ENCODE measurements at places on chromosomes 3 and 15.

DNA sequence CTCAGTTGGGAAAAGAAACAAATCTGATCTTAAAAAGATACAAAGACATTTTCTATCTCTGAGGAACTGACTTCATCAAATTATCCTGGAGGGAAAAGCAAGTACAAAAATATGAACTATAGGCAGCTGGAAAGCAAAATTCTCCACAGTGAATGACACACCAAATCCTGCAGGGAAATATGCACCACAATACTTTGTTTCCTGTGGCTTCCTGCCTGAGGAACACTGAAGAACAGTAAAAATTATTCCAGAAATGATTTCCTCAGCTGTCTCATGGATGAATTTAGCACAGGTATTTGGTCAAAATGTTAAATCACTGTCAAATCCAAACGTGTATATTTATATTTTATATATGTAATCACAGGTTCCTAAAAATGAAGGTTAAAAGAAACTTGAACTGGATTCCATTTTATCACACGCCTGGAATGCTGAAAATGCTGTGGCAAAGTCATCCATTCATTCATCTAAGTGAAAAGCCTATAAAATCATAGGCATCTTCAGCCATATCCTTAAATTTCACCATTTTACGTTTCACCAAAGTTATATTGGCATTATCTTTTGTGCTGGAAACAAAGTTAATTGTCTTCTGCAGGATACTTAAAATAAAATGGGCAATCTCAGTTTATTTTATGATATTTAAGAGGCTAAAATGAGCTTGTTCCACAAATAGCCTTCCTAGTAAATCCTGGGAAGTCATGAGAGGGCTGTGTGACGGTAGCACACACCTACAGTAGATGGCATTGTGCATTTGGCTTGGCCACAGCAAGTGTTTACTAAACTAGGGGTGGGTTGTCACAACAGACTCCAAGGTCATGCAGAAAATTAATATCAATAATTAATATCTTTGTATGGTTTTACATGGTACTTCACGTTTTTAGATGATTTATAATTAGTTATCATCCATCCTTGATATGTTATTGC, 19.3 kb upstream of the TSC22D2 start:
- DNase-seq, result no peak

- DNase-seq, result no peak
Observed at GRCh38 chr15:28075573-28075972, 23.5 kb downstream of the OCA2 start.

GRCh38 chr15:40069178-40070165, 30.5 kb upstream of the SRP14 start:
- DNase-seq, result no peak

GRCh38 chr15:100041127-100041828, 300.5 kb downstream of the ADAMTS17 start:
- no peak for DNase-seq

DNA sequence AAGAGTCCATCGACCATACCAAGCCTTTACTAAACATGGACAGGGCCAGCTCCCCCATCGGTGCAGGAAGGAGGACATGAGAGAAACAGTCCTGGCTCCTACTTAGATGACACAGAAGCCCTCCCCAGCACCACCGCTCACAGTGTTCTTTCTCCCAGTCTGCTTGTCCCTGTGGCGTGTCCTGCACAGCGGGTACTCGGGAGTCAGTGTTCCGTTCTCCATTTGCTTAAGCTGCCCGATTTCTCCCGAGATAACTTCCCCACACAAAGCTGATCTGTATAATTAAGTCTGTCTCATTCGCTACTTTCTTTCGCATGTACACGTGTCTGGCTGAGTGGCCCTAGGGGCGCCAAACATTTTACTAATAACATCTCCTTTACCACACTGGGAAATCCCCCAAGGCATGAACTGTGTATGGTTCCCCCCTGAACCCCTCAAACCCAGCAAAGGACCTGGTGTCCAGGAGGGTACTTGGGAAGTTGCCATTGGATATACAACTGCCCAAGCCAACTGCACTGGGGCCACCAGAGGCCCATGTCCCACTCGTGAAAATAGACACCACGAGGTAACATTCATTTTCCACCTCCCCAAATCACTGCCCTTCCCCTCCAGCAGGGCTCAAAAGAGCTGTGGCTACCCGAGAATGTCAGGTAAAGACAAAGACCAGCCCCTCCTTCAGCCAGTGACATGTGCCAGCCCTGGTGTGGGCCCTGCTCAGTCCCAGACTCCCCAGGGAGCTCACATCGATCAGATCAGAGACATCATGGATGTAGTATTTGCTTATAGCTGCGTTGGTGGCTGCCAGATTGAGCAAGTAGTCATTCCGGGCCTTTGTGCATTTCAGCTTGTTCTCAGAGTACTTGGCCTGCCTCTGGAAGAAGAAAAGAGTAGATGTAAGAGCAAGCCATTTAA, 96.5 kb upstream of the RAD18 start:
- no peak for DNase-seq

- no peak for DNase-seq
Observed at GRCh38 chr15:81749716-81750375, 296.0 kb downstream of the MEX3B start.

Data from KG1 (cell line).